ENCODE measurements at places on chromosomes 5 and 9.
A peak's percentile ranks its signal among the peaks of the same experiment; 100 is the strongest.

DNA sequence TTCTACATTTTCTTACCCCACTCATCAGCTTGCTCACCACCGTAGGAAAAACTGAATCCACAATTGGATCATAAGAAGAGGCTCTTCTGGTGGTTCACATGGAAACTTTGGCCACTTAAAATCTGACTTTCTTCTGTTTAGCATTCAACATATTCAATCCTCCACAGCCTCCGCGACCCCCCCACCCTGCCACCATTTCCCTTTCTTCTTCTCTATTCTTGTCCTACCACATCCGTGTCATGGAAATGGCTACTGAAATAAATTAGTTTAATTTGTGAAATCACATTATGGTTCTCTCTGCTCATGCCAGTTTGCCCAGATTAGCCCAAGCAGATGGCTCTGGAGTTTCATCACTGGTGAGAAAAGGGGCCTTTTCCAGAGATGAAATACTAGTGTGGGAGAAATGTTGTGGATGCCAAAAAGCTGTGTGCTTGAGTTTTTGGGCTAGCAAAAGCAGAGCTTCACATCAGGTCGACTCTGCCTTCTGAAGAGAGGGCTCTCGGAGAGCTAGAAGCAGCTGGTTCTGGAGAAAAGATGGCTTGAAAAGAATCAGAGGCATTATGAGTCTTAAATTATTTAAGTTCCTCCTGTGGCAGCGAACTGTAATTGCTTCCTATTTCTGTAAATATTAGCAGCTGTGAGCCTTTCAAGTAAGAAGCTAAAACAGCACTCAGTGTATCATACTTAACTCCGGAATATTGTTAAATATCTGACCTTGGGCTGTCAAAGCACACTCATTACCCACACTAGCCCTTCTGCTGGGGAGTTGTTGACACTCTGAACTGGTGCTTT lies 107.1 kb downstream of the MAT2B start:
- DNase-seq: no peak

DNA sequence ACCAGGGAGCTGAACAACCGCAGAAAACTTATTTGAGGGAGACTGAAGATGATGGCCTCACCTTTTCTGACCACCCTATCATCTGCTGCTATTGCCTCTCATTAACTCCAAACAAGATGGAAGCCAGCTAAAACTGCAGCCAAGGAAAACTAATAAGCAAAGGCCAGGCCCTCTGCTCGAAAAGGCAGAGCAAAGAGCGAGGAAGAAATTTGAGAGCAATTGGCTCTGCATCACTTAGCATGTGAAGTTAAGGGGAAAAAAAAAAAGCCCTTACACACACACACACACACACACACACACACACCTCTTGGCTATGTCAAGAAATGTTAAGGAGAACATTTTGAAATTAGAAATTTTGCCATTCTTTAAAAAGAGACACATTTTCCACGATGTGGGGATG lies 228.1 kb upstream of the CYLC2 start:
- DNase-seq: no peak

DNA sequence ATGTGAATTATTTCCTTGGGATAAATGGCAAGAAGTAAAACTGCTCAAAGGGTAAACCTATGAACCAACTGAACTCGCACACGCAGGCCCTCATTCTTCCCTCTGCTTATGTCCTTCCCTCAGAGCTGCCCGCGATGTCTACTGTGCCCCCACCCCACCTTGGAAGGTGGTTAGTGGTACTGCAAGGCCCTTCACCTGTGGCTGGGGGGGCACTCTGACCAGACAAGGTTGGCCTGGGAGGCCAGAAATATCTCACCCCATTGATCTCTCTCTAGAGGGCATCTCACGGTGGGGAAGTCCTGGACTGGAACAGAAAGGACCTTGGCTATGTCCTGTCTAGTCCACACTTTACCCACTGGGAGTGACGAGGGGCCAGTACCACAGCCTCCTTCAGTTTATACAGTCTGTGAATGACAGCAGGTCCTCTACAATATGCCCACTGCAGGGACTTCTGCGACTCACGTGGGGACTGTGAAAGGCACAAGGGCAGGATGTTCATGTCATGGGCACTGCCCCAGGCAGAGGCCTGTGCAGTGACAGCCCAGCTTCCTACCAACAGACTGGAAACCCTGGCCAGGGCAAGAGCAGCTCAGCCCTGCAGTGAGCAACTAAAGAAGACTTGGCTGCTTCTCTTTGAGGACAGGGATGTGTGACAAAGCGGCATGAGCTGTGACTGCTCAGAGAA lies 56.8 kb upstream of the SYNPO start:
- DNase-seq: no peak

GRCh38 chr9:107740088-107740980 lies 250.8 kb upstream of the KLF4 start:
- no peak for DNase-seq

- DNase-seq: peak; percentile 64
These were observed 87.5 kb upstream of the PPP2R2B start for GRCh38 chr5:146965761-146966659.

GRCh38 chr9:102309379-102309778 lies 570.9 kb upstream of the GRIN3A start:
- DNase-seq: no peak

DNA sequence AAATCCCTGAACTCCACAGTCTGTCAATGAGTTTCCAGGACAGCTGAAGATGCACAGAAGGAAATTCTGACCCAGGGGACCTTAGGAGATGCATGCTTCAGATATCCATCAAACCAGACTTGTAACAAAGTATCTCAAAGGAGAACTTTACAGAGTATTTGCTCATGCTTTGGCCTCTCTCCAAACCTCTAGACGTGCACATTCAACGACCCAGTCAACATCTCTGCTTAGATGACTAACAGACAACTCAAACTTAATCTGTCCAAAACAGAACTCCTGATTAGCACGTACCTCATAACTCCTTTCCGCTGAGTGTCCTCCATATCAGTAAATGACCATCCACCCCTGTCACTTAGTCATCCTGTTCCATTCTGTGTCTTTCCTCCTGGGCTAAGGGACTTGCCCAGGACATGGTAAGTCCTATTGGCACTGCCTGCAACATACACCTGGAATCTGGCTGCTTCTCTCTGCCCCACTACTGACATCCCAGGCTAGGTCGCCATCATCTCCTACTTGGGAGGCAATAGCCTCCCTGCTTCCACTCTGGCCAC lies 107.4 kb downstream of the LMNB1 start:
- no peak for DNase-seq

DNA sequence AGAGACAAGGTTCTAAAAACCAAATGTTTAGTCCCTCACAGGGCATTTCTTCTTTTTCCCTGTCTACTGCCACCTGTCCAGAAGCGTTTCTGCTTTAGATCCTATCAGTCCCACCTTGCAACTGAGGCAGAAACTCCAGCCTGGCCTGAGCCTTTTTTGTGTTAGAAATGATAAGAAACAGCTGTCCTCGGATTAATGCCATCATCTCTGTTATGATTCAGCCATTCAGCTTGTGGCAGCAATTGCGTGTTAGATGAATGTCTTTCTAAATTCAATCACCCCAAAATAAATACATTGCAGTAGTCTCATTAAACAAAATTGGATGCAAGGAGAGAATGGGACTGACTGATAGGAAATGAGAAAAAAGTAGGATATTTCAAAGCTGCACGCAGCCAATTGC lies 28.3 kb upstream of the FRMPD1 start:
- no peak for DNase-seq

GRCh38 chr9:126501383-126502331 lies 112.1 kb upstream of the LMX1B start:
- DNase-seq: no peak

DNA sequence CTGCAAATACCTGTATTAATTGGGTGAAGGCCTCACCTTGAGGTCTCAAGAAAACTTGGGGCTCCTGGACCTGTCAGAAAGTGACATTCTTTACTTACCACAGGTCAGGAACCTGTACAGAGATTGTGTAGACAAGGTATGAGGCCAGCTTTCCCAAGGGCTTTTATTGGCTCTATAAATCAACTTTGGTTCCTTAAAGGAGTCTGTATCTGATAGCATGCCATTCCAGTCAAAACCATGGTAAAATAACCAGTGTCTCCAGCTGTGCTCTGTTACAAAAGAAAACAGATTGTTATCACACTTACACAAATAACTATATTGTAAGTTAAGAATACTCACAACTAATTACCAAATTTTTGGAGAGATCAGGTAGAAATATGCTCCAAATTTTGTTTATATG lies 64.5 kb downstream of the COL15A1 start:
- no peak for DNase-seq

DNA sequence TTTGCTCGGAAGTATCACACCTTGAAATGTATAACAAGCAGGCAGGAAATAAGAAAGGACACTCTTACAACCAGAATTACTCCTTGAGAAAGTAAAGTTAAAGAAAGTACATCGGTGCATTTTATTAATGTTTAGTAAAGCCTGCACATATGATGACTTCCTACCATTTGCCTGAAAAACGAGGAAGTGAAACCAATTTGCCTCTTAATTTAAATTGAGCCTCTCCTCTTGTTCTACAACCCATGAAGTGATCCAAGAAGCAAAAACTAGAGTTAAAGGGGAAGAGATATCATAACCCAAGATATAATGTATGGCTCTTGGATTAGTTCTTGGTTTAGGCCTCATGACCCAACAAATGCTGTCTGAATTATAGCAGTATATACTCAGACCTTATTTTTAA lies 95.6 kb downstream of the GNAQ start:
- DNase-seq: no peak

GRCh38 chr5:158054223-158055110 lies 195.5 kb upstream of the CLINT1 start:
- DNase-seq: no peak
